ENCODE measurements at places on chromosomes 5 and 9.

DNA sequence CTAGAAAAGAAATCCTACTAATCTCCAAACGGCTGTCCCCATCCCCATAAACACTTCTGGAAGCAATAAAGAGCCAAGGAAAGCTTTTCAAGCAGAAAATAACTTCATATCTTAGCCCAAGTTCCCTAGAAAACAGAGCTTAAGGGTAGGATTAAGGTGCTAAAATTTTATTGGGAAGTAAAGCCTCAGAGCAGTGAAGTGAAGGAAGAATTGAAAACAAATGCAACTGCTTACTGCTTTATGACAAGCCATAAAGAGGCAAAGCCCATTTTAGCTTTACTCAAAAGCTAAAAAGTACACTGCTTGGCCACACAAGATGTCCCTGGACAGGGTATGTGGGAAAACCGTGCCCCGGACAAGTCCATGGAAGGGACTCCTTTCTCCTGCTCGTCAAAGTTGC lies 59.7 kb downstream of the APTX start:
- no peak for DNase-seq

- no peak for DNase-seq
Measured at GRCh38 chr9:81680506-81680905, 8.8 kb downstream of the TLE1 start.

DNA sequence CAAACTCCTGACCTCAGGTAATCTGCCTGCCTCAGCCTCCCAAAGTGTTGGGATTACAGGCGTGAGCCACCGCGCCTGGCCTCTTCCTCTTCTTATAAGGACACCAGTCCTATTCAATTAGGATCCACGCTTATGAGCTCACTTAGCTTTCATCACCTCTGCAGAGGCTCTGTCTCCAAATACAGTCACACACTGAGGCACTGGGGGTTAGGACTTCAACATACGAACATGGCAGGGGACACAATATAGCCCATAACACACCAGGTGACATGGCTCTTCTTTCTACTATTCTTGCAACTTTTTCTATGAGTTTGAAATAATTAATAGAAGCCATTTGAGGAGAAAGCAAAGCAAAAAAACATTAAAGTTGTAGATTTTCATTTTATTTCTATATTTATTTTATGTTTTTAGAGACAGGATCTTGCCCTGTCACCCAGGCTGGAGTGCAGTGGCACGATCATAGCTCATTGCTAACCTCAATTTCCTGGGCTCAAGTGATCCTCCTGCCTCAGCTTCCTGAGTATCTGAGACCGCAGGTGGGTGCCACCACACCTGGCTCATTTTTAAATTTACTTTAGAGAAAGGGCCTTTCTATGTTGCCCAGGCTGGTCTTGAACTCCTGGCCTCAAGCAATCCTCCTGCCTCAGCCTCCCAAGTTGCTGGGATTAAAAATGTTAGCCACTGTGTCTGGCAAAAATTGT lies 6.0 kb upstream of the PRRT1B start:
- no peak for DNase-seq

- DNase-seq, result no peak
Measured at GRCh38 chr9:106707738-106708474, 155.1 kb upstream of the ZNF462 start.

DNA sequence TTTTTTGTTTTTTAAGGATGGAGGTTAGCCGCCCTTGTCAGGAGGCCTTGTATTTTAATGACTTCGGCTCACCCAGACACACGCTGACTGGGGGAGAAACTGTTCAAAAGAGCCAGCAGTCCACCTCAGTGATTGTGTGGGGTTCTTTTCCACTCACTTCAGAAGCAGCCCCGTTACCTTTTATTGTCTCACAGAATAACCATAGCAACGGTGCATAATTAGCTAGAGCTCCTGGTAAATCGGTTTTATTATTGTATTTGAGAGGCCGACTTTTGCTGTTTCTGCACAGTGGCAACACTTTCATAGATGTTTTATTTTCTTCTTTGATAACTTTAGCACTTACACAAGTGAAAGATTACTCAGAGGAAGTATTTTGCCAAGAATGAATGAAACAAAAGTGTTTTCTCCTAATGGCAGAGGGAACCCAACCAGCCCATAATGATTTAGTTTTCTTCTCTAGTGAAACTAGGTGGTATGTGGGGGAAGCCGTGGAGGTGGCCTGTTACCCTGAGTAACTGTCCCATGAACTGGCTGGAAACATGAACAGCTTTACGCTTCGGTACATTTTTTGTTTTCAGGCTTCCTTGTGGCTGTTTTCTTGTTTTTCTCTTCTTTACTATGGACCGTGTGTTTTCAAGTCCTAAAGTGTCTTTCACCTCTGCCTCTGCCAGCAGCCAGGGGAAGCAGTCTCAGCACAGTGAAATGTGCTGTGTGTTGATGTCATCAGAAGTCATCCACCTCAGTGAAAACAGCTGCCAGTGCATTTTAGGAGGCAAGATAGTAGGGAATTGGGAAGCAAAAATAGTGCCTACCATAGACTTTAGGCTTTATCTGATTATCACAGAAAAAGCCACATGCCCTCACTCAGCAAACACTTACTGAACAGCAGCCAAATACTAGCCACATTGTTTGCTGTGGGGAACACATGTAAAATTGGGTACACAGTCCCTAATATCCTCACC lies 414.7 kb downstream of the KDM4C start:
- no peak for DNase-seq

DNA sequence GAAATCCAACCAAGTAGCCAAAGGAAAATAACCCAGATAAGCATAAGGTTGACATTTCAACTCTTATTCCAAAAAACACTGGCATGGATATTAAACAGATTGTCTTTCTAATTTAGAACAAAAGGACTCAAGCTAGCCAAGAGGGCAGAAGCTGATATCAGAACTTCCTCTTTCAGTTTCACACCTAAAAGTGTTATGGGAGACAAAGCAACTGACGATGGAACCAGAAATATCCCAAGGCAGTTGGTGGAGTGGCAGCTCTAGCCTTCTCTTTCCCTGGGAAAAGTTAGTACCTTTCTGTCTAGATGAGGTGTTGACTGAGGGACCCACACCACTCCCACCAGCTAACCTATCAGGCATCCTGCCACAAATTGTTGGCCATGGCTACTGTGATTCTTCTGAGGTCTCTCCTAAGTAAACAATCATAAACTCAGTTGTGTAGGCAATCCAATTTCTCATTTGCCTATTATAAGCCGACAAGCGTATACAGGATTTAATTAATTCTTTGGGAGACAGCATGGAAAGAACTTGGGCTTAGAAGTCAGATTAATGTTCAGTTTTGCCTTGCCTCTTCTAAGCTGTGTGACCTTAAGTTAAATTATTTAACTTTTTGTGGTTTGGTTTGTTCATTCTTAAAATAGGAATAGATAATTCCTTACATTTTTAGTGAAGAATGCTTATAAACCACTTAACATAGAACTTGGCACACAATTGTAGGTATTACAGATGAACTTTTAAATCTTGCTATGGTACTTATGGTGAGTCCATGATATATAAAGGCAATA lies 110.9 kb upstream of the ADAMTSL1 start:
- no peak for DNase-seq

DNA sequence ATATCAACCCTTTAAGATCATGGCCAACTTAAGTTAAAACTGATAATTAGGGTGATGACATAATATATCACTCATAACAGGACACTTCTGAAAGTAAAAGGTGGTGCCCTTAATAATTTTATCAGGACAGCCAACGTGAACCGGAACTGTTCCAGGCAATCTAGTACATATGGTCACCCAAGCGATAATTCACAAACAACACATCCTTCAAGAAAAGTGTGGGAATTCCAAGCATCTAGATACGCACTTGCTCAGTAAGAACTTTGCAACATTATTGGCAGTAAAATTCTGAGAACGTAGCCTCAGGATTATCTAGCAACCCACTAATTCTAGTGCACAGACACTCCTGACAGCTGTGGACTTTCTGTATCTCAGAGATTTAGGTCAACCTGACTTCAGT lies 85.7 kb downstream of the ALDH7A1 start:
- DNase-seq, result no peak

DNA sequence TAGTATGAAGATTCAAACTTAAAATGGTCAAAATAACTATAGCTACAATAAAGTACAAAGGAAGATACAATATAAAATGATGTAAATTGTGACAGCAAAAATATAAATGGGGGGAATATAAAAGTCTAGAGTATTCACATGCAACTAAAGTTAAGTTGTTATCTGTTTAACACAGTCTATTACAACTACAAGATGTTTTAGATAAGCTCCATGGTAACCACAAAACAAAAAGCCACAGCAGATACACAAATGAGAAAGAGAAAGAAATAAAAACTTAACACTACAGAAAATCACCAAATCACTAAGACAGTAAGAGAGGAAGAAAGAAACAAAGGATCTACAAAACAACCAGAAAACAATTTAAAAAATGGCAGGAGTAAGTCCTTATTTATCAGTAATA lies 17.0 kb upstream of the SH3TC2 start:
- DNase-seq, result no peak

- DNase-seq, result no peak
Measured at GRCh38 chr9:122816163-122816867, 12.1 kb downstream of the PDCL start.

DNA sequence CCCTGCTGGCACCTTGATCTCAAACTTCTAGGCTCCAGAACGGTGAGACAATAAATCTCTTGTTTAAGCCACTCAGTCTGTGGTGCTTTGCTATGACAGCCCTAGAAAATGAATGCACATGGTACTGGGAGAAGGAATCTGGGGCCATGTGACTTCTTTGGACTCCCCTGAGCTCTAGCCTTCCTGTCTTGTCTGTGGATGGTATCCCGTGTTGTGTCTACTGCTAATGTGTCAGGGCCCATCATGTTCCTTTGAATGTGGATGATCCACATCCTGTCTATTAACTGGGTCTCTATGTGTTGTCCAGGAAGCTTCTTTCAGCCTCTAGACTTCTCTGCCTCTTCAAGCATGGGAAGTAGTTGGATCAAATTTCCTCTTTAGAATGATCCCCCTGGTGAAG lies 25.1 kb downstream of the IL7R start:
- no peak for DNase-seq

DNA sequence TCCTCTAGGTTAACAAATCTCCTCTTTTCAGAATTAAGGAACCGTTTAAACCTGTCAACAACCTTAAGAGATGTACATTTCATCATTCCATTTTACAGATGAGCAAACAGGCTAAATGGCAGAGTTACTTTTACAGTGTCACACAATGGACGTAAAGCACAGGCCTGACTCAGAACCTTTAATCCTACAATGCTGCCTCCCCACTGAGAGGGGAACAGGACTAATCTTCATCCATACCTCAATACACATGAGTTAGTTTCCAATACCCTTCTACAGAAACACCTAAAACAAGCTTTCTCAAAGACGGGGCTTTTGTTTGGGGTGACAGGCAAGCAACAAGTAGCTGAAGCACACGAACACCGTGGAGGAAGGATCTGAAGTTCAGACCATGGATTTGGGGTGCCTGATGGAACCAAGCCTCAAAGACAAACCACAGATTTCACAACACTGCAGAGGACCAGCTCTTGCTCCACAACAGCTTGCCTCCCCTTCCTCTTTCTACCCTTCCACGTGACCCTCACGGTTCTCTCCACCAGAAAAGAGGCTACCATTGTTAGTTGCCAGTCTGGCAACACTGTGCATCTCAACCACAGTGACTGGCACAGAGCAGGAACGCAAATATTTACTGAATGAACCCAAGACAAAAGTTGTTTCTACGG lies 1.8 kb downstream of the RNF130 start:
- peak; percentile 34 for DNase-seq

DNA sequence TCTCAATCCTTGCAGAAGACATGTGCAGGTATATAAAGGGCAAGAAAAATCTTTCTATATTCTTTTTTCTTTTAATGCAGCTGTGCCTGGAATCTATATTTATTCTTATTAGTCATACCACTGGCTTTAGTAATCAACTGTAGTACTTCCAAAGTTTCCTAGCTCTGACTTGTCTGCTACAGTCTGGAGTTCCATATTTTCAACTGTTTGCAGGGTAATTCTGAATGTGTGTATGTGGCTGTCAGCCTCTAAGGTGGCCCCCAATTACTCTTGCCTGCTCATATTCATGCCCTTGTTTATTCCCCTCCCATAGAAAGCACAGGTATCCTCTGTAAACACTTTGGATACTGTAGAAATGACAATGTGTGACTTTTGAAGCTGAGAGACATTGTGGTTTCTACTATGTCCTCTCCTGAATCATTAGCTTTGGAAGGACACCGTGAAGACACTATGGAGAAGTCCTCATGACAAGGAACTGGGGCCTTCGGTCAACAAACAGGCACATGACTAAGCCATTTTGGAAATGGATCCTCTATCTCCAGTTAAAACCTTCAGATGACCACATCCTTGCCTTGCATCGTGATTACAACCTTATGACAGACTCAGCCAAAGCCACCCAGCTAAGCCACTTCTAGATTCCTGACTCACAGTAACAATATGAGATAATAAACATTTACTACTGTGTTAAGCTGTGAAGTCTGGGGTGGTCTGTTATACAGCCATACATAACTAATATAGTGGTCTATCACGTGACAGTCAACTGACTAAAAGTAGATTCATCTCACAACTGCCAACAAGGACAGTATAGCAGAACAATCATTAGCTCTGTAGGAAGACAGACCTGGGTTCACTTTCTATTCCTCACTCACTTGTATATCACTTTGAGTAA lies 49.5 kb upstream of the SUSD1 start:
- no peak for DNase-seq

DNA sequence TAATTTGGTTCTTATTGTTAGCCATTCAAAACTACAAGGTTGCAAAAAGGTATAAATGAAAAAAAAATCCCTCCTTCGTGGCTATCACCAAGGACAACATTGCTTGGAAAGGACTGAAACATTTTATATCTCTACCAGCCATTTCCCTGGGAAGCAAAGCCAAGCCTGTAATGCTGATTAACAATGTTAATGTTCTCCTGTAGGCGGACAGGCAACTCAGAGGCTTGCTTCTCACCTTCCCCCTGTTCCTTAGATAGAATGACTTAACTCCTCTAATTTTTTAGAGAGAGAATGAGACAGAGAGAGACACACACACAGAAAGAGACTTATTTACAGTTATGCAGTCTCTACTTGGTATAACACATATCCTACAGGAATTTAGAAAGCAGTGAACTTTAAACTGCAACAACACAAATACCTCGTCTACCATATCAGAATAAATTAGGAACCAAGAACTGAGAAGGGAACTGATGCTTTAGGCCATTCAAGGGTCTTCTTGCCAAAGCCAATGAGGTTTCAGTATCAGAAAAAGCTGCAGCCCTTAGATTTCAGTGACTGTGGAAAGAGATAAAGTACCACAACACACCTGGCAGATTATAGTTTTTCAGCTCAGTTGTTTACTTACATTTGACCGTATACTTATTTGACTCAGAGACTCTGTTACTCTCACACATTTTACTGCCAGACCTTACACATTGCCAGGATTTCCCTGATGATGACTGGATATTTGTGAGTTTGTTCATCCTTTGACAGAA lies 20.9 kb upstream of the MAN2A1 start:
- no peak for DNase-seq
